ENCODE measurements at places on chromosomes 7 and 10.

GRCh38 chr10:16653224-16653623 is 131.5 kb upstream of the C1QL3 start:
- no peak for DNase-seq

- DNase-seq = no peak
Observed at GRCh38 chr10:101110856-101111523, 20.1 kb upstream of the TLX1 start.

DNA sequence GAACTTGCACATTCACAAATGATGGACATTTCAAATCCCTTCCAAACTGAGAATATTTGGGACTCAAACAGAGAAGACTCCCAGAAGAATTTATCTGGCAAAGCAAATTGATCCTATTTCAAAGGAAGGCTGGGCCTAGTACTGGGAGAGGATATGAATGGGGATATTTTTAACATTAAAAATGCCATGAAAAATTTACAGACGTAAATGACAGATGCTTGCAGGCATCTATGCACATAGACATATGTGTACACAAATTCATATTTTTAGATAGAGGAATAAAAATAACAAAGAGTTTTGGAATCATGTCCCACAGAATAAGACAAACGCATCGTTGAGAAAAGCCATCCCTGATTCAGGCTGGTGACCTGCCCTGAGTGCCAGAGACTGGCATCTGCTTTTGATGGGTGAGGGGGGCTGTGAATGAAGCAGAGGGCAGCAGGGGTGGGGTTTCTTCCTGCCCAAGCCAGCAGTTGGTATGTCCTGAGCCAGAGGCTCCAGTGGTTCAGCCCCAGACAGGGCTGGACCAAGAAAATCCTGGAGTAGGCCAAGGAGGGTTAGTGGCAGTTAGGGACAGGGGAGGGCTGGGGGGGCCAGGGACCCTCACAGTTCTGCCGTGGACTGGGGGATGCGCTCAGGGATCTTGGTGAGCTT is 138.5 kb downstream of the SLIT1 start:
- DNase-seq = no peak

GRCh38 chr10:79256264-79256806 is 90.9 kb upstream of the PPIF start:
- DNase-seq = no peak

DNA sequence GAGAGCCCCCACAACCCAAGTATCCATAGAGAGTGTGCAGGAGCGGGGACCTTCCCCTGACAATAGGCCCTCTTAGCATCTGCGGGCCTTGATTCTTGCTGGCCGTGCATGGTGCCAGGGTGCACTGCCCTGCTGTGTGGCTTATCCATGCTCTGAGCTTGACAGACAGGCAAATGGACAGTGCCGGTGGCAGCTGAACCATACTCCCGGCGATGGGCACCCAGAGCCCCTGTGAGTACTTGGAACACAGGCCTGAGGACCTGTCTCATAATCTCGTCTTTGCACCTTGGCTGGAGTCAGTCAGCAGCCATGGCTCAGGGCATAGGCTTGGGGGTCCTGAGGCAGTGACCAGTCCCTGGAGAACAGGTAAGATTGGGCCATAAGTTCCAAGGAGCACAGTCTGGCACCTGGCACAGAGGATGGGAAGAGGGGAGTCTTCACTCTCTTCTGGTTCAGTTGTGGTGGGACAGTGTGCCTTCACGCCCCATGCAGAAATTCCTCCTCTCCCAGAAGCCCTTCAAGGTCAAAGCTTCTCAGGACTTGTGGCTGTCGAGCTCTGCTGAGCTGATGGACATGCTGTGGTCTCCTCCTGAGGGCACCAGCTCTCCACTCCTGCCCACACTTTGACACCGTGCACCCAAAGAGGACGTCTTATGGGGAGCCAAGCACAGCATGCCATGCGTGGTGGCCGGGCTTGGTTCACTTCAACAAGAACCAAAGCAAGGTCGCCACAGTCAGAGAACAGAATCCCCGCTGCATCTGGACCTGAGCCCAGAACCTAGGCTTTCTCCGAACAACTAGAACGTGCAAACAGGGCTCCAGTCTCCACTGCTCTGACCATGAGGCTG is 59.4 kb upstream of the CAMK2B start:
- DNase-seq = no peak

- DNase-seq = no peak
Observed at GRCh38 chr10:101228153-101228965, 904 bp downstream of the LBX1 start.

GRCh38 chr10:77555591-77556212 is 81.9 kb downstream of the KCNMA1 start:
- no peak for DNase-seq

DNA sequence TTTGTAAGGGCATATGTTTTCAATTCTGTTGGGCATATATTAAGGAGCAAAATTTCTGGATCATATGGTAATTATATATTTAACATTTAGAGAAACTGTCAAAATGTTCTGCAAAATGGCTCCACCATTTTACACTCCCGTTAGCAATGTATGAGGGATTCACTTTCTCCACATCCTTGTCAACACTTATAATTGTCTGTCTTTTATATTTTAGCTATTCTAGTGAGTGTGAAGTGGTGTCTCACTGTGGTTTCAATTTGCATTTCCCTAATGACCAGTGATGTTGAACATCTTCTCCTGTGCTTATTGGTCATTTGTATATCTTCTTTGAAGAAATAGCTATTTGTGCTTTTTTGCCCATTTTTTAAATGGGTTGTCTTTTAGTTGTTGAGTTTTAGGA is 8.1 kb upstream of the KLHDC10 start:
- DNase-seq = no peak

DNA sequence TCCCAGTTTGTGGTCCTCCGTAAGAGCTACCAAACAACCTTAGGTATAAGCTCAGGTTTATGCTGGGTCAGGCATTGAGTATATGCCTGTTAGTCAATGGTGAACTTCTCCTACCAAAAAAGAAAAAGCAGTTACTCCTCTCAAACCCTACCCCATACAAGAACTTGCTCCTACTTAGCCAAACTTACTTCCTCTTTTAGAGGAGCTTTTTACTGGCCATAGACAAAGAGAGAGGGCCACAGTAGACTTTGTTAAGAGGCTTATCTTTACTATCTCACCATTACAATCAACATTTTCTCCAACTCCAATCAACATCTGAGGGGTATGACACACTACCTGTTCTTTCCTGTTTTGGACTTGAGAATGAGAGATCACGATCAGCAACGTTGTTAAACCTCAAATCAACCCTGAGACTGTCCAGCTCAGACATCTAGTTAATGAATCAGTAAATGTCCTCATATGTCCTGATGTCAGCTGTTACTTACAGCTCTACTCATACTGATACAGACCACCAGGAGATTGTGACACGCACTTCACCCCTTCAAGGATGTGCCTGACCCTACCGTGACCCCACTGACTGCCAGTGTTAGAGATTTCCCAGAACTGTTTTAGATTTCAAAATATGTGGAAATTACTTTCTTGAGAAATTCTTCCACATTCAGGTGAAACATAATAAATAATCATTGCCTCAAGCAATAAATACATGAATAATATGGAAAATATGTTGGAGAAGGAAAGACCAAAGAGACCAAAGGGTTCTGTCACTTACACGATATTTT is 18.4 kb upstream of the CCDC71L start:
- DNase-seq = no peak

- DNase-seq = no peak
Observed at GRCh38 chr10:123640016-123640535, 26.1 kb upstream of the GPR26 start.

DNA sequence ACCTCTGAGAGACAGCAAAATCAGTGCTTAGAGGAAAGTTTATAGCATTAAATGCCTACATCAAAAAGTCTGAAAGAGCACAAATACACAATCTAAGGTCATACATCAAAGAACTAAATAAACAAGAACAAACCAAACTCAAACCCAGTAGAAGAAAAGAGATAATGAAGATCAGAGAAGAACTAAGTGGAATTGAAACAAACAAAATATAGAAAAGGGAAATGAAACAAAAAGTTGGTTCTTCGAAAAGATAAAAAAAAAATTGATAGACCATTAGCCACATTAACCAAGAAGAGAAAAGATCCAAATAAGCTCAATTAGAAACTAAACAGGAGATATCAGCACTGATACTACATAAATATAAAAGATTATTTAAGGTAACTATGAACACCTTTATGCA is 280.0 kb upstream of the NRG3 start:
- DNase-seq = no peak

DNA sequence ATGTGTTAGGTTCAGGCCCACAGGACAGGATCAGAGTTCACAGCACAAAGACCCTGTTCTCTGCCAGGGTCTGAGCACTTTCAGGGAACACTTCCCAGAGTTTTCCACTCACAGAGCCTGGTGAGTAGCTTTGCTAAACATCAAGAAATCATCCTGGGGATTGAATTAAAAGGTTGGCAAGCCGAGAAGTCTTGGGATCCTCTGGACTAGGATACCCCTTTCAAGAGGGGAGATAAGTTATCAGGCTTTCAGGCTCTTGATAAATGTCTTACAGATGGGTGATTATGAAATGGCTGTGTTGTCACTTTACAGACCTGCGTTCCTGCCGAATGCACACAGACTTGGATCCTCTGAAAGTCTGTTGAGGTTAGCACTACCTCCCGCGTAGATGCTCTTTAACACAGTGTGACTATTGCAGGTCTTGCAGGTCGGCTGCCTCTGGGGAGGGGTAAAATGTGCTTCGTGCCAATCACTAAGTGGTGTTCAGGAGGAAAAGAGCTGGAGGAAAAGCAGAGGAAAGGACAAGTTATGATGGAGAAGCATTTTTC is 473.5 kb upstream of the AKR1E2 start:
- DNase-seq = no peak

DNA sequence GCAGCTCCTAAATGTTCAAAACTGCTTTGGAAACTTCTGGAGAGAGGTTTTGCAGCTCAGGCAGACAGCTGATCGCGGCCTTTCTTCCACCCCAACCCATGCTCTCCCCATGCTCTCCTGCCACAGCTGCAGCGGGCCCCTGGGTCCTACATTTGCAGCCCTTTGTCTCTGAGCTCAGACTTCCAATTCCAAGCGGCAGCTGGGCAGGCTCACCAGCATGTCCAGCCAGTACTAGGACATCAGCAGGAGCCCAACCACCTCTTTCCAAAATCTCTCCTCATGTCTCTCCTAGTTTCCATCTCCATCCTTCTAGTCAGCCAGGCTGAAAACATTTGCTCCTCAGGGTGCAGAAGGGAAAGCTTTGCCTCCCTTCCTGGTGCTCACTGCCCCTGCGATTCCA is 6.0 kb downstream of the LEP start:
- DNase-seq = no peak

DNA sequence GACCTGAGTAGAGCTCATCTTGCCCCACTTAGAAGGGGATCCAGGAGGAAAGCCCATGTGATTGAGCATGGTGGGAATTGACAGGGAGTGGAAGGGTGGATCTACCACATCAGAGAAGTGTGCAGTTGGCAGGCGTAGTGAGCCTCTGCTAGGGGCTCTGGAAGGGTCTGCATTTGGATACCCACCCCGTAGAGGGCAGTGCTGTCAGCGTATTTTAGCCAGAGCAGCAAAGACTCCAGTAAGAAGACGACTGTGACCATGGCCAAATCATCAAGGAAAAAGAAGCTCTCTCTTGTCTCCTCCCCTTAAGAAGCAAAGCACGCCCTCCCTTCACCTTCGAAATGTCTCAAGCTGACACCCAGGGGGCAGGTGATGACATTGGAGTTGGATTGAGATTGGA is 68.8 kb upstream of the INHBA start:
- no peak for DNase-seq

DNA sequence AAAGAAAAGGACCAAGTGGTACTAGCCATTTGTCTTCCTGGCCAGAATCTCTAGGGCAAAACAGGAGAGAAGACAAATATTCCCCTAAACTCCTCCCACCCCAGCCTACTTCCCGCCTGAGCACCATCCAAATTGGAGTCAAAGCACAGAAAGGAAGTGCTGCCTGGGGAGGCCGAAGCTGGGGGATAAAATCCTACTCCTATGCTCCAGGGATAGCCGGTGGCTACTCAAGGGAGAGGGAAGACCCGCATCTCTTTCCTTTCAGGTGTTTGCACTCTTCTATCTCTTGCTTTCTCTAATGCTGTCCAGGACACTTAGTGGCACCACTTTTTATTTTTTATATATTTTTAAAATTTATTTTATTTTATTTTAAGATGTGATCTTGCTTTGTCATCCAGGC is 7.1 kb upstream of the DUSP5 start:
- no peak for DNase-seq

DNA sequence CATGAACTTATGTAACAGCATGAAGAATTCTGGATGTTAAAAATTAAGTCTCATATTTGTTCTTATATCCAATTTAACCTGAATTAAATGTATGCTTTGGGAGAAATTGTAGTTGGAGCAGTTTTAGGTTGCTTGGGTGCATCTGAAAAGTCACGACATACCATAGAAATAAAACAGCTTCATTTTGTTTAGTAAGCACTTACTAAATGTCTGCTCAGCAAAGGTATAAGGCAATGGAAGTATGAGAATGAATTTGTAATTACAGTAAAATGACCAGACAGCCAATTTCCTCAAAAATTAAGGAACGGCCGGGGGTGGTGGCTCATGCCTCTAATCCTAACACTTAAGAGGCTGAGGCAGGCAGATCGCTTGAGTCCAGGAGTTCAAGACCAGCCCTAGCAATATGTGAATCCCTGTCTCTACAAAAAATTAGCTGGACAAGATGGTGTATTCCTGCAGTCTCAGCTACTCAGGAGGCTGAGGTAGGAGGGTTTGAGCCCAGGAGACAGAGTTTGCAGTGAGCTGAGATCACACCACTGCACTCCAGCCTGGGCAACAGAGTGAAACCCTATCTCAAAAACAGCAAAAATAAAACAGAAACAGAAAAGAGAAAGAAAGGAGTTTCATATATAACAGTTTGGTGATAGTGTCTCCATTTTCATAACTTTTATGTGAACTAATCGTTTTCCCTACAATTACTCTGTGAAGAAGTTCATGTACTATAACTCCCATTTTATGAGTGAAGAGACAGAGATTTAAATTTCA is 47.2 kb upstream of the KLF6 start:
- DNase-seq = no peak

GRCh38 chr7:103685646-103686045 is 239.6 kb upstream of the SLC26A5 start:
- DNase-seq = no peak

- no peak for DNase-seq
Observed at GRCh38 chr10:132167041-132167674, 19.6 kb upstream of the DPYSL4 start.

DNA sequence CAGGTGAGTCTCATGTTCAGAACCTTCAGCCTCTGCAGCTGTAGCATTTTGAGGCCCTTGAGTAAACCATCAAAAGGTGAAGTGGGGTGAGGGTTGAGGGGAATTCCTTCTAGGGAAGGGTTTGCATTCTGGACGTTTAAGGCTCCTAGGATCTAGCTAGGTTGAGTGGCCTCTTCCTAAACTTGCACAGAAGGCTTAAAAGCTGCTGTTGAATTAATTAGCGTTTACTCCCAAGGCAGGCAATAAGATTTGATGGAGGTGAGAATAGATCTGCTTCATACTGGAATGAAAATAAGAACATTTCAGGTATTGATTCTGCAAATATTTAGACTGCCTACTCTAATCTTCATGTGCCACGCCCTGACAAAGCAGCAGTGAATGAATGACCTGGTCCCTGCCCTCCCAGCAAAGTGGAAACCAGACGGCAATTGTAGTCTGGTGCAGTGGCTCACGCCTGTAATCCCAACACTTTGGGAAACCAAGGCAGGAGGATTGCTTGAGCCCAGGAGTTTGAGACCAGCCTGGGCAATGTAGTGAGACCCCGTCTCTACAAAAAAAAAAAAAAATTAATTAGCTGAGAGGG is 11.4 kb upstream of the KPNA7 start:
- no peak for DNase-seq
